ENCODE measurements at places on chromosomes 7 and 10. TPM values are rescaled to one million over a fixed set of nuclear protein-coding genes. Genes with fewer than 3 reads are reported as not detected.

GRCh38 chr7:99272476-99273045 is at the start of gene MYH16:
Gene MYH16, plus strand, starts transcription at chr7:99272839.
- H3K27ac ChIP-seq: 0 out of 2 replicates have a peak within 1 kb of the TSS, but pooled peaks have one; percentile 48
- H3K4me1 ChIP-seq: peaks cover 16% of the 10 kb centered on the region
- H3K27me3 ChIP-seq: no peaks in the 10 kb centered on the region
- DNase-seq: no peak
- no peaks in the 10 kb centered on the region for H3K36me3 ChIP-seq
- no peak within 1 kb of the TSS for H3K4me3 ChIP-seq

DNA sequence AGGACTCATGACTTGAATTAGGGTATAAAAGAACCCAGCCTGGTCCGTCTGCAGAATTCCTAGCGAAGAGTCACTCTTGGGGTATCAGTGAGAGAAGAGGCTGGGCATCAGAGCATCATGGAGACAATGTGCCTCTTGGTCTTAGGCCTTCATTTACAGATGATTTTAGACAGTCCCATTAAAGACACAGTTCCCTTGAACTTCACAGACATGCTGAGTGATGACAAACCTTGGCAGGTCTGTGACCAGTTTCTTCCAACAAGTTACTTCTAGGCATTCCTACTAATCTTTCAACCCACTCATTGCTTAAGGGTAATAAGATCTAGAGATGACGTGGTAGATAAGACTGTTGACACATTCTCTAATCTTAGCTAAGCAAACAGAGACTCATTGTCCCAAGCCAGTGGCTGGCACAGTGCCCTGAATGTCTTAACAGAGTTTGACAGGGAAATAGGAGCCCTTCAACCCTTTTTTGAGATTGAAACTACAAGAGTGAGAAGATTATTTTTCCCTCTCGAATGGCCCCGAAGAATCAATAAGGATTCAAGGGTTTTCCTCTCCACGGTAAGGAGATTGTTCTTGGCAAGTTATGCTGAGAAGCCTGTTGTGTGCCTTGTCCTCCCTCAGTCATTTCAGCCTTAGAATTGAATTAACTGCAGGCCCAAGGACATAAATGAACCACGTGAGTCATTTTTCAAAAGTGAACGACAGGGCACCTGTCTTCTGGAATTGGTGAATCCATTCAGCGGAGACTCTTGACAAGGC is 281.1 kb downstream of the CCDC3 start:
- no peak for DNase-seq
- H3K36me3 ChIP-seq: no peaks in the 10 kb centered on the region
- H3K4me1 ChIP-seq: peaks cover 6% of the 10 kb centered on the region
- H3K27me3 ChIP-seq: no peaks in the 10 kb centered on the region

Gene MYPN
- 39.1 TPM for total RNA-seq

DNA sequence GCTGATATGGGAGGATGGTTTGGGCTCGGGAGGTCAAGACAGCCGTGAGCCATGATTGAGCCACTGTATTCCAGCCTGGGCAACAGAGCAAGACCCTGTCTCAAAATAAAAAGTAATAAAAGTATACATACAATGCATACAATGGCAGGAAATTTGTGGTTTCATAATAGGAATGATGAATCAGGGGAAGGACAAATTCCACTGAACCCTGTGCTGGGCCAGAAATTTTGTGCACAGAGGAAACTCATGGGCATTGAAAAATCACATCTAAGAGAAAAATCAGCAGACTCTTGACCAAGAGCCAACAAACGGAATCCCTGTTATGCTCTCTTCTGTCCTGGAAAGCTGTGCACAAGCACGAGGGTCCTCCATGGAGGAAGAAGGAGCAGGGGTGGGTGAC is 35.1 kb downstream of the SEM1 start:
- H3K4me1 ChIP-seq: no peaks in the 10 kb centered on the region
- H3K27me3 ChIP-seq: no peaks in the 10 kb centered on the region
- no peak overlapping the region for H3K4me3 ChIP-seq
- H3K36me3 ChIP-seq: no peaks in the 10 kb centered on the region
- no peak overlapping the region for H3K27ac ChIP-seq
- DNase-seq: no peak

- no peak overlapping the region for H3K27ac ChIP-seq
- H3K36me3 ChIP-seq: no peaks in the 10 kb centered on the region
- no peaks in the 10 kb centered on the region for H3K4me1 ChIP-seq
These were observed 15.6 kb upstream of the SLC26A3 start for GRCh38 chr7:107818622-107819021.

DNA sequence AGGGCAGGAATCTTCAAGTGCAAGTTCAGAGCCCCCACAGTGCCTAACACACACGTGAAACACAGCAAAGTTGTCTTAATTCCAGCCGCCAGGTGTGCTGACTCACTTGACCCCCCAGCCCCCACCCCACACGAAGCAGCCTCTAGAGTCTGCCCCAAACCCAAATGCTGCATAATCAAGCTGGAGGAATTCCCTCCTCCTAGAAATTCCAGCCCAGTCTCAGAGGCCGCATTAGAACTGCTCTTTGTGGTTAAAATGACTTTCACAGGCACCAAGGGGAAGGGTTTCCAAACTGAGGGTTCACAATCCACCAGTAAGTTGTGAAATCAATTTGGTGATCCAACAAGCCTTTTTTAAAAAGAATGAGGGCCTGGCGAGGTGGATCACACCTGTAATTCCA is 67.0 kb upstream of the PLXNA4 start:
- H3K4me3 ChIP-seq: no peak overlapping the region
- DNase-seq: no peak
- H3K27me3 ChIP-seq: no peaks in the 10 kb centered on the region
- no peak overlapping the region for H3K27ac ChIP-seq

All from Panc1 (cell line).